ENCODE measurements at places on chromosomes 6 and 20.

GRCh38 chr20:61949363-61949713 lies 116.3 kb downstream of the TAF4 start:
- H3K4me1 ChIP-seq: no peaks in the 10 kb centered on the region
- no peak overlapping the region for H3K4me3 ChIP-seq
- H3K27me3 ChIP-seq: no peaks in the 10 kb centered on the region

DNA sequence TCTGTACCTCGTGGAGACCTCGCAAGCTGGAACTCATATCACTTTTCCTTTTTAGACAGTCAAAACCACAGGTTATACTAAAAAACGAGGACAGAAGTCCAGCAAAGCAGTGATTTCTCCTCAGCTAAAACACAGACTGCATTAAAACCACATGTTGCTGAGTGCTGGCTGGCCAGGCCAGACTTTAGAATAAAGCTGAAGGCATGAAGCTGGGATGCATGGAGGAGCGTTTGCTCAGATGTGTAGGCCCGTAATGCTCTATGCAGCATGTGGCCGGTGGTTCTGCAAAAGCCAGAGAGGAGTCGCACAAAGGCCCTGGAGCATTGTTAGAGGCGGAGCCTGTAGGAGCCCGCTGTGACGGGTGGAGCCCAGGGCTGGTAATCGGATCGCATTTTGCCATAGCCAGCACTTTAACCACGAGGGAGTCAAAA lies 83.6 kb downstream of the SMOC2 start:
- no peak overlapping the region for H3K4me3 ChIP-seq
- DNase-seq: no peak
- no peaks in the 10 kb centered on the region for H3K36me3 ChIP-seq
- H3K4me1 ChIP-seq: no peaks in the 10 kb centered on the region
- no peak overlapping the region for H3K27ac ChIP-seq
- H3K27me3 ChIP-seq: no peaks in the 10 kb centered on the region

DNA sequence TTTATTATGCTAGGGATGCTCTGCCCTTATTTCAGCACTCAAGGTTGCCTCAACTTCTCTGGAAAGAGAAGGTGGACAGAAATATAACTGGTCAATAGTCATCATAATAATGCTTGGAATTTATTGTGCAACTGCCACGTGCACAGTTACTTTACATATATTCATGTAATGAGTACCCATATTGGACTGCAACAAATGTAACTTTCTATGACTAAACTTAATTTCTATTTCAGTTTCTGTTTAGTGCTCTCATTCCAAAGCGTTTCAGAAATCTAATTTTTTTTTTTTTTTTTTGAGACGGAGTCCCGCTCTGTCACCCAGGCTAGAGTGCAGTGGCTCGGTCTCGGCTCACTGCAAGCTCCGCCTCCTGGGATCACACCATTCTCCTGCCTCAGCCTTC lies 28.3 kb upstream of the CD83 start:
- no peak overlapping the region for H3K4me3 ChIP-seq
- H3K27ac ChIP-seq: no peak overlapping the region
- DNase-seq: no peak
- no peaks in the 10 kb centered on the region for H3K36me3 ChIP-seq
- no peaks in the 10 kb centered on the region for H3K27me3 ChIP-seq
- H3K4me1 ChIP-seq: no peaks in the 10 kb centered on the region

DNA sequence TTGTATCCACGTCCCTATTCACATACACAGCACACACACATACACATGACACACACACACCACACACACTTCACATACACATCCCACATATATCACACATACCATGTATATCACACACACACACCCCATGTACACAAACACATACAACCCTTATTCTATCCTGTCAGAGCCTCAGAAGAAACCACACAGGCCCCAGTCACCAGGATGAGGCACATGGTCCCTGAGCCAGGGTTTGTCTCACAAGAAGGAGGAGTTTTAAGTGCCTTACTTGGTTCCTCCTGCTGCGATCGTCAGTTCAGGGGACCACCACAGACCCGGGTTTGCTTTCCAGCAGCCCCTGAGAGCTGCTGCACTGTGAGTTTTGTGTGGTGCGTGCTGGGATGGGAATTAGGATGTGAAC lies 23.6 kb downstream of the BFSP1 start:
- peaks cover 12% of the 10 kb centered on the region for H3K4me1 ChIP-seq
- H3K36me3 ChIP-seq: no peaks in the 10 kb centered on the region
- no peak overlapping the region for H3K27ac ChIP-seq
- no peak for DNase-seq

GRCh38 chr6:113854531-113855499 lies 2.3 kb upstream of the MARCKS start:
- no peaks in the 10 kb centered on the region for H3K27me3 ChIP-seq
- DNase-seq: peak; percentile 82
- peak overlapping the region; percentile 84 for H3K27ac ChIP-seq
- peaks cover 3% of the 10 kb centered on the region for H3K4me1 ChIP-seq

- H3K36me3 ChIP-seq: no peaks in the 10 kb centered on the region
- H3K4me3 ChIP-seq: no peak overlapping the region
Measured at GRCh38 chr6:48068278-48069251, 42.4 kb downstream of the PTCHD4 start.

GRCh38 chr6:4714961-4715501 lies 61.2 kb upstream of the CDYL start:
- H3K27me3 ChIP-seq: no peaks in the 10 kb centered on the region
- H3K27ac ChIP-seq: no peak overlapping the region
- H3K4me1 ChIP-seq: no peaks in the 10 kb centered on the region

GRCh38 chr6:113202852-113203714 lies 654.1 kb upstream of the MARCKS start:
- DNase-seq: no peak
- no peak overlapping the region for H3K4me3 ChIP-seq
- H3K27ac ChIP-seq: no peak overlapping the region

DNA sequence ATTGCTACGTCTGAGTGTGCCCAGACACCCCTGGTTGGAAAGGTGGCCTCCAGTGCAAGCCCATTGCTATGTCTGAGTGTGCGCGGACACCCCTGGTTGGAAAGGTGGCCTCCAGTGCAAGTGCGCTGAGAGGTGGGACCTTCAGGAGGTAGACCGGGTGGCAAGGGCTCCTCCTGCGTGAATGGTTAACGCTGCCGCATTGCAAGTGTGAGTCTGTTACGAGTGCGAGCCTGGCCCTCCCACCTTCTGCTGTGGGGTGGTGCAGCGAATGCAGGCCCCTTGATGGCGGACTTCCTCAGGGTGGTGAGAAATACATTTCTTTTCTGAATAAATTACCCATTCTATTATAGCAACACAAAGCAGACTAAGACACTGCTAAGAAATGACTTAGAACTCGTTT lies 208.8 kb downstream of the DLL1 start:
- no peak overlapping the region for H3K27ac ChIP-seq
- H3K27me3 ChIP-seq: no peaks in the 10 kb centered on the region
- H3K4me3 ChIP-seq: no peak overlapping the region
- no peaks in the 10 kb centered on the region for H3K36me3 ChIP-seq
- no peaks in the 10 kb centered on the region for H3K4me1 ChIP-seq

- H3K4me3 ChIP-seq: no peak overlapping the region
- no peak for DNase-seq
- no peak overlapping the region for H3K27ac ChIP-seq
- peaks cover under 1% of the 10 kb centered on the region for H3K4me1 ChIP-seq
Measured at GRCh38 chr6:43421831-43422230, 5.5 kb upstream of the ABCC10 start.

DNA sequence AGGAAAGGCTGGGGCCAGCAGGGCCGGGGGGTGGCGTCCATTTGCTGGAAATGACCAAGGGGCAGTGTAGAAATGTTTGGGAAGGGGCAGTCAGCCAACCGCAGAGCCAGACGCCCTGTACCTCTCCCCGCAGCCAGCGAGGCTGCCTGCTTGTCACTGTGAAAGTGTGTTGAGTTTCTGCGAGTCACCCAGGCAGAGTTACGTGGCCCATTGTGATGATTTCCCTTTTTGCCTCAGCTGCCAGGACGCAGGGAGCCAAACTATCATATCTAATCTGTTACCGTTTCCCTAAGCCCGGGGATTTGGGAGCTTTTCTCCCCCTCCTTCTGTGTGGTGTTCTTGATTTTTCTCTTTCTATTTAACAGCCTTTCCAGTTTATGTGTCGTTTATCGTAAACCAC lies 67.9 kb upstream of the STX16 start:
- no peaks in the 10 kb centered on the region for H3K36me3 ChIP-seq
- H3K4me1 ChIP-seq: peaks cover 39% of the 10 kb centered on the region
- no peak overlapping the region for H3K4me3 ChIP-seq
- H3K27ac ChIP-seq: no peak overlapping the region

- peak; percentile 9 for DNase-seq
- no peaks in the 10 kb centered on the region for H3K27me3 ChIP-seq
- H3K4me1 ChIP-seq: peaks cover 13% of the 10 kb centered on the region
- no peak overlapping the region for H3K4me3 ChIP-seq
- no peaks in the 10 kb centered on the region for H3K36me3 ChIP-seq
Measured at GRCh38 chr20:10216146-10216791, 2.4 kb upstream of the SNAP25 start.

- H3K36me3 ChIP-seq: no peaks in the 10 kb centered on the region
- no peaks in the 10 kb centered on the region for H3K27me3 ChIP-seq
- no peak overlapping the region for H3K4me3 ChIP-seq
- no peak overlapping the region for H3K27ac ChIP-seq
- DNase-seq: no peak
- H3K4me1 ChIP-seq: no peaks in the 10 kb centered on the region
Measured at GRCh38 chr6:14258695-14259593, 141.4 kb downstream of the CD83 start.

- H3K4me1 ChIP-seq: no peaks in the 10 kb centered on the region
- H3K27ac ChIP-seq: no peak overlapping the region
- H3K36me3 ChIP-seq: no peaks in the 10 kb centered on the region
- no peak overlapping the region for H3K4me3 ChIP-seq
- DNase-seq: no peak
Measured at GRCh38 chr6:104597541-104598050, 262.1 kb downstream of the HACE1 start.

DNA sequence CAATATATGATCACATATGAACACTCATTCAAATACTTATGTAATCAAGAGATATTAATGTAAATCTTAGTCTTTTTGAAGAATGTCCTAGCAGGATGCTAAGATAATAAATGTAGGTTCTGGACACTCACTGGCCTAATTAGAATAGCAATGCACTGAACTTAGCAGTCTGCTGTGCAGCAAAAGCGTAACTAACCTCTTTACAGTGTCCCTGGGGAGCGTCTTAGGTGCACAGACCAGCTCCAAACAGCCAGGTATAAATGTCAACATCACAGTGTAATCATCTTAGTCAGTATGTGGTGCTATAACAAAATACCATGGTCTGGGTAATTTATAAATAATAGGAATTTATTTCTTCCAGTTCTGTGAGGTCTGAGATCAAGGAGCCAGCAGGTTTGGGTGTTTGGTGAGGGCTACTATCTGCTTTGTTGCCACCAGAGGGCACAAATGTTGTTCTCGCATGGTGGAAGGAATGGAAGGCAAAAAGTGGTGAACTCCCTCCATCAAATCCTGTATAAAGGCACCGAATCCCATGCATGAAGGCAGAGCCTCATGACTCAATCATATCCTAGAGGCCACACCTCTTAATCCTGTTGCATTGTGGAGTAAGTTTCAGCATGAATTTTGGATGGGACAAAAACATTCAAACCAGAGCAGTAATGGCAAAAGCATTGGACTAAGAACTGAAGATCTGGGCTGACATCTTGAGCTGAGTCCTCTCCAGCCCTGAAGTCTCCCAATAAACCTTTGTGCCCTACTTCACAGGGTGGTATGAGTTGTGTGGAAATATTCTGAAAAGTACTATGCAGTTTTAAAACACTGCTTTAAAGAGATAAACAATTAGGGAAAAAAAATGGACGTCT lies 41.8 kb upstream of the FOXO3 start:
- no peaks in the 10 kb centered on the region for H3K27me3 ChIP-seq
- no peak overlapping the region for H3K27ac ChIP-seq
- no peak overlapping the region for H3K4me3 ChIP-seq

DNA sequence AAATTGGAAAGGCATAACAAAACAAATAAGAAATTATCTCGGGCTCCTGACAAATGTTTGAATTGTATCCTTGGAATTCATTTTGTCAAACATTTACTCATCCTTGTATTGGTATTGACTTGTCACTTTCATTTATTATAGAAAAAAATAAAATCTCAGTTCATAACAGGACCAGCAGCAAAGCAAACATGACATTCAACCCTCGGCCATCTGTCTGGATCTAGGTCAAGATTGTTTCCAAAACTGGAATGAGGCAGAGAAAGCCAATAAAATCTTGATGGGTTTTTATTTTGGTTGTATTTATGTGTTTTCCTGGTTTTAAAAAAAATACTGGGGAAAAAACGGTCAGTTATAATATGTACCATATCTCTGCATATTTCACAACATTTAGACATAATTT lies 42.9 kb upstream of the FABP7 start:
- H3K27me3 ChIP-seq: no peaks in the 10 kb centered on the region
- no peak for DNase-seq
- no peaks in the 10 kb centered on the region for H3K36me3 ChIP-seq
- no peak overlapping the region for H3K27ac ChIP-seq
- H3K4me3 ChIP-seq: no peak overlapping the region
